Activated naive CD8-positive, alpha-beta T cell treated with anti-CD3 and anti-CD28 coated beads, Interleukin-2, amount 50 U/mL, for 16 hours (primary cell): ENCODE measurements at places on chromosomes 3 and 15.

GRCh38 chr15:85616549-85617110 is 178.1 kb downstream of the KLHL25 start:
- DNase-seq, result no peak

- DNase-seq, result no peak
Observed at GRCh38 chr3:170180079-170180907, 1.2 kb downstream of the PHC3 start.

DNA sequence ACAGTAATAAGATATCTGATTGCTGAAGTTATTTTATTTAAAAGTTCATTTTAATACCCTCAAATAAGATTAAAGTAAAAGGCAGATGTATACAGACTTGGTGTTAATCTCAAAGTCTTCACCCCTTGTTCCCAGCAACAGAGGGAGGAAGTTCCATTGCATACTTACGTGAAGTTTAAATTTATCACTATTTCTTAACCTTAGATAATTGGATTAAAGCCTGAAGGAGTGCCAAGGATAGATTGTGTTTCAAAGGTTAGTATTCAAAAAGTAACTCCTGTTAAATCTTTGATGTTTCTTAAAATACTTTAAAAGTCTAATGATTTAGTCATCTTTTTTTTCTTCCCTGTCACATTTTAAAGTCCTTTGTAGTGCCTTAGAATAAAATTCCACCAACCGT is 39.3 kb downstream of the ATP1B3 start:
- no peak for DNase-seq

DNA sequence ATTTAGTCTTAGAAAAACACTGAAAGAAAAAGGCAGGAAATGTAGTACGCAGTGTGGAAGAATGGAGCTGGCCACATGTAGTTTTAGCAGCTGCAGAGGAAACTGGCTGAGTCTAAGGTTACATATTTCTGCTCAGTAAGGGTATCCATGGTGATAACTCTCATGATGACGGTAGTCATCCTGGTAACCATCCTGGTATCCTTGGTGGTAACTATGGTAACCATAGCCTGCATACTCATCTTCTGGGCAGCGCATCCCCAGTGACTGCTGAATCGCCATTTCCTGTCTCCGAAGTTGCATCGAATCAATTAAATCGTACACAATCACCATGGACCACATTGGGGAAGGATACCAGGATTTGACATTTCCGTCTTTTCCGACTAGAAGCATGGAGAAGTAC is 35.7 kb downstream of the CCDC80 start:
- DNase-seq, result no peak

DNA sequence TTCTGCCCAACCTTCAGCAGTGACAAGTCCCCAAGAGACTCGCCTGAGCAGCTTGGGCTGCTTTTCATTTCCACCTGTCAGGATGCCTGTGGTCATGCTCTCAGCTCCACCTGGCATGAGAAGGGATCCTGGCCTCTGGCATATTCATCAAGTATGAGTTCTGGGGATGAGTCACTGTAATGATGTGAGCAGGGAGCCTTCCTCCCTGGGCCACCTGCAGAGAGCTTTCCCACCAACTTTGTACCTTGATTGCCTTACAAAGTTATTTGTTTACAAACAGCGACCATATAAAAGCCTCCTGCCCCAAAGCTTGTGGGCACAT is 3.5 kb downstream of the MYD88 start:
- no peak for DNase-seq

DNA sequence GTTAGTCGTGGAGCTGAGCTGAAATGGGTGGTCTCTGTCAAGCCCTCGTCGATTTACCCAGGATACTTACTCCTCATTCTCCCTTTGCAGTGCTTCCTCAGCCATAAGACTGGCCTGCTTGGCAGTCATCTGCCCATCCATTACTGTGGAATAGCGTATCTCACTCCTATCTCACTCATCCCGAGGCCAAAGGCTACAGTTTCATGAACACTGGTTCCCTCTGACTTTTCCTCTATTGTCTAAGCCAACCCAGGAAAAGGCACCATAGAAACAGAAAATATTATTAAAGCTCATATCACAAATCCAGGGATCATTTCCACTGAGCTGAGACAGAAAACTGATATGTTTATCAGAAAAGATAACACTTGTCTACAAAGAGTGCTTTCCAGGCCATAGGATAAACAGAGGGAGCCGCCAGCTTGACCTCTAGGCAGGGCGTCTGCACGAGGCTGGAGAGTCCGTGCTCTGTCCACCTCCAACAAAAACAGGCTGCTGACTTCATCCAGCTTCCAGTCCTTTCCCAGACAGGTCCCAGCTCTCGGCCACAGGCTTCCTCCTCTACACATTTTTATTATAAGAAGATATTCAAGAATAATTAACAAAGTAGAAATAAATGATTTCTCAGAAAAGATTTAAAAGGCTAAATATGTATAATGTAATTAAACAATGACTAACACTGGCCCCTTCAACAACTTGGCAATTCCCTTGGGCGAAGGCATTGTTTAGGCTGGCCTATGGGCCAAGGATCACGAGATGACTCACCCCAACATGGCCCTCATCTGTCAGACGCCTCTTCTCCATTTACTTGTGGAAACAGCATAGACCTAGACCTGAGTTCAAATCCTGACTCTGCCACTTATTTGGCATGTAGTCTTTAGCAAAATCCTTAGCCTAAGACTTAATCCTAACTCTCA is 27.4 kb upstream of the BOC start:
- DNase-seq, result no peak

DNA sequence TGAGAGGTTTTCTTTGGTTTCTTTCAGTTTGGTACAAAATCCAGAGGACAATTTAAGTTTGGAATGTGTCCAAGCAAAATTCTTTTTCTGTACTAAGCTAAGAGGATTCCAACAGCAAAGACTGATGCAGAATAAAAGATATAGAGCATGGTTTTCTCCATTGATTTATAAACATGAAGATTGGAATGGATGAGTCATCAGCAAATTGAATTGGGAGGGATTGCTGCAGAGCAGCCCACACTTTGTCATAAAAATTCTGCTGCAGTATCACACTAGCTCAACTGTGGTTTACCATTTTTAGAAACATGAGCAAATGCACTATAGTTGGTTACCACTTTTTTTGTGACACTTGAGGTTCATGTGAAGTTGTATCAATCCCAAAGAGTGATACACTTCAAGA is 16.1 kb upstream of the LARP6 start:
- no peak for DNase-seq

GRCh38 chr3:78913711-78914110 is 854.1 kb downstream of the ROBO1 start:
- no peak for DNase-seq

DNA sequence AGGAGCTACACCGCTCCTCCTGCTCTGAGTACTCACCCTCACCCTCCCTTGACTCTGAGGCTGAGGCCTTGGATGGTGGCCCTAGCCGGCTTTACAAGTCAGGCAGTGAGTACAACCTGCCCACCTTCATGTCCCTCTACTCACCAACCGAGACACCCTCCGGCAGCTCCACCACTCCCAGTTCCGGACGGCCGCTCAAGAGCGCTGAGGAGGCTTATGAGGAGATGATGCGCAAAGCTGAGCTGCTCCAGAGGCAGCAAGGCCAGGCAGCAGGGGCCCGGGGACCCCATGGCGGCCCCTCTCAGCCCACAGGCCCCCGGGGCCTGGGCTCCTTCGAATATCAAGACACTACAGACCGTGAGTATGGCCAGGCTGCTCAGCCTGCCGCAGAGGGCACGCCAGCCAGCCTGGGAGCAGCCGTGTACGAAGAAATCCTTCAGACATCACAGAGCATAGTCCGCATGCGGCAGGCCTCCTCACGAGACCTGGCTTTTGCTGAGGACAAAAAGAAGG is 21.2 kb upstream of the APEH start:
- DNase-seq, result no peak

GRCh38 chr15:93268066-93268465 is 179.1 kb upstream of the RGMA start:
- DNase-seq, result no peak

DNA sequence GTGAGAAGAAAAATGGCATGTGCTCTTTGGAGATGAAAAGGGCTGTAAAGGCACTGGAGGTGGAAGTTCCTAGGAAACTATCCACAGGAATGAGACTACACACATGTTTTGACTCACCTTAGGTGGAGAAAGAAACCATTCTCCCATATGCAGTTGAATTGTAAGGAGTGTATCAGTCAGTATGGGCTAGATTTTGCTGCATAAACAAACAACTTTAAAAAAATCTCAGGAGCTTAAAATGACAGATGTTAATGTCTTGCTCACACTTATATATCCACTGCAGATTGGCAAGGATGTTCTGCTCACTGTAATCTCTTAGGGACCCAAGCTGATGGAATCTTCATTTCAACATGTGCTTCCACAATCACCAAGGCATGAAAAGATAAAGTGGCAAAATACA is 25.6 kb downstream of the RPL22L1 start:
- no peak for DNase-seq
